ENCODE measurements at places on chromosomes 6 and 20.
A peak's percentile ranks its signal among the peaks of the same experiment; 100 is the strongest.

GRCh38 chr6:24529985-24530384, 35.2 kb downstream of the ALDH5A1 start:
- no peak for DNase-seq

DNA sequence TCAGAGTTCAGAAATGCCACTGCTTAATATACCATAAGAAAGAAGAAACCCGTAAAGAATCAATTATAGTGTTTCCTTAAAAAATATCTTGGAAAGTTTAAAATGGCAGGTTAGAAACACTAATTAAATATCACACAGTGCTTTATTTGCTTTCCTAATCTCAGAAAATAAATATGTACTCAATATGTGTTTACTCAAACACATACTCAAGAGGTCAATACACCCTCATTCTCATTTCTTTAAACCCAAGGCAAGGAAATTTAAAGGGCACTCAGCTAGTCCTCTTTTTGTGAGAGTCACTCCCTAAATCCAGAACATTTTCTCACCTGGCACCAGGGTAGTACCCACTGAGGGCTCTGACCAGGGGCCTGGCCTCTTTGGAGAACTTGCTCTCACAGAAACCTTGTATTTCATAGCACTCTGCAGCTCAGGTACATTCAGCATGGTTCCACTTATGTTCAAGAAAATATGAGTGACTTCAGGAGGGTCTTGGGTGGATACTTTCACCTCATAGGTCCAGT, 38.2 kb downstream of the ROS1 start:
- DNase-seq = no peak

GRCh38 chr20:42095221-42095620, 477.0 kb upstream of the CHD6 start:
- peak; percentile 20 for DNase-seq

DNA sequence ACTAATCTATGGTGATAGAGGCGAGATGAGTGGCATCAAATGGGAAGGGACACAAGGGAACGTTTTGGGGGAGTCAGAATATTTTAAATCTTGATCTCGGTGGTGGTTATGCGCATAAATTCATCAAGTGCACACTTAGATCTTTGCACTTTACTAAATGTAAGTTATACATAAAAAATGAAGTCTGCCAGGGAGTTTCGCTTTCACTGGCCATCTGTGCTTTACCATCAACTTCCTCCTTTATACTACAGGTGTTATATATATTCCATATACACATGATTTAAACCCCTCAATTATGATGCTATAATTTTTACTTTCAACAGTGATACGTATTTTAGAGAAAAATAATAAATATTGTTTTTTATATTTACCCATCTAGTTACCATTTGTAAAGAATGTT, 97.6 kb upstream of the AKIRIN2 start:
- DNase-seq = no peak

DNA sequence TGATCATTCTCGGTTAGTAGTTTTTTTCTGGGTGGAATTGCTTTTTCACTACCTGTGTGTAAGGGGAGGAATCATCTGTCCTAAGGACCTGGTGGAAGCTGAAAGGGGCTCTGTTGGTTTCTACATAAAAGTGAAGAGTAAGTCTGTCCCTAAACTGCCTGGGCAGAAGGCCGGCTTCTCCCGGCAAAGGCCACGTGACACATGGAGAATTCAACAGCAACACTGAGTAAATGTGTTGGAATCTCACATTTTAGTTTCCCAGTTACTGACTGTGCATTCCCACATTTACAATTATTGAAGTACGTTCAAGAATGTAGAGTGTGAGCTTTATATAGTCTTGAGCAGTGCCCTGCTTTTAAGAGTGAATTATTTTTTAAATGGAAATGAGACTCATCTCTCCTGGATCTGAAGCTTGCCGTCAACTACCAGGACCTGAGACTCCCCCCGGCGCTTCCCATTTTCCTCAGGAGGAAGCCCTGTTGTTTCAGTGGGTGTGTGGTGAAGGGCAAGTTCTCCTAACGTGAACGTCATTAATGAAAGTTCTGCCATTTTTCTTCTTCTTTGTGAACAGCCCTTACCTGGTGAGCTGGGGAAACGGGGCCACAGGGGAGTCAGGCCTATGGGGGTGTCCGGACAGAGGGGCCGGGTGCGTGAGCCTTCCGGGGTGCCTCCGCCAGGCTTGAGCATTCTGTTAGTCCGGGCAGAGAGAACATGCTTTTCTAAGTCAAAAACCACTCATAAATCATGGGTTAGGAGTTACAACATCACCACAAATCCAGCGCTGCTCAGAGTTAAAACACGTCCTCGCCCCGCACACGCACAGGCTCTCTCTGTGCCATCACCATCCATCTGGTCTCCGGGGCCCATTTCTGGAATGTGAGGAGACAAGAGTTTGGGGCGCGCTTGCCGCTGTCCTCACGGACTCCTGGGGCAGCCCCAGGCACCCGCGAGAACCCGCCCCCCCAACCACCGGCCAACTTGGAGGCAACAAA, 56.6 kb upstream of the SMOC2 start:
- DNase-seq = no peak

DNA sequence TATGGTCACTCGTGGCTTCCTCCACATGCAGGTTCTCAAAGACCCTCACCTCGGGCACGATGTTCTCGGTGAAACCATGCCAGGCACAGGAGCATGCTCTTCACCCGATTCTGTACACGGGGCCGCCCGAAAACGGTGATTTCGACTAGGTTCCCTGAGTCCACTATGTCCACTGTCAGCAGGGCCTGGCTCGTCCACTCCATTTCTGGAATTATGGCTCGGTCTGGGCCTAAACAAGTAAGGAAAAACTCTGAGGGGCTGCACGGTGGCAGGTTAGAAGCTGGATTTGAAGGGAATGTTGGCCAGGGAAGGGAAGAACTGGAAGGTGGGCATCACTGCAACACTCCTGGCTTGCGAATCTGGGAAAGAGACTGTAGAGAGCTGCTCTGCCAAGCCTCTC, 540 bp downstream of the OOEP start:
- DNase-seq = no peak

GRCh38 chr6:149978610-149979009, 14.9 kb downstream of the ULBP1 start:
- no peak for DNase-seq

- DNase-seq = no peak
Measured at GRCh38 chr20:60903325-60903971, 348.6 kb upstream of the CDH4 start.

- DNase-seq = no peak
Measured at GRCh38 chr6:42086046-42087035, 36.0 kb downstream of the TAF8 start.

GRCh38 chr6:36594029-36594815, at the start of gene SRSF3:
Gene SRSF3, plus strand, starts transcription at chr6:36594362. Its CDS starts 2,401 bp downstream, at chr6:36596763.
- peak; percentile 98 for DNase-seq

DNA sequence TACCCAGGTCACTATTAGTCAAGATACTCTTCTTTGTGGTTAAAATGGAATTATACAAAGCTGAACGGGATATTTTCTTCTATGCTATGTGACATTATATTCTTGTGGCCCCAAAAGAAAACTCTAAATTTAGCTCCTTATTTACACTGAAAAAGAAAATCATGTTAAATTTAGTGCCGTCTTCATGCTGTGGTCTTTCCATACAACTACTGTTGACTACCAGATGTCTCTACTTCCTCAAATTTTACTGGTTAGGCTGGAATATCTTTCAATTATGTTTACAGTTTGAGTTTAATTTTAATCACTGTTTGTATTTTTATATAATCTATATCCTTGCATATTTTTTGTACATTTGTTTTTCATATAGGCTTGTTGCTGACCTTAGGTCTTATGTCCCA, 95.6 kb upstream of the FOXO3 start:
- no peak for DNase-seq

DNA sequence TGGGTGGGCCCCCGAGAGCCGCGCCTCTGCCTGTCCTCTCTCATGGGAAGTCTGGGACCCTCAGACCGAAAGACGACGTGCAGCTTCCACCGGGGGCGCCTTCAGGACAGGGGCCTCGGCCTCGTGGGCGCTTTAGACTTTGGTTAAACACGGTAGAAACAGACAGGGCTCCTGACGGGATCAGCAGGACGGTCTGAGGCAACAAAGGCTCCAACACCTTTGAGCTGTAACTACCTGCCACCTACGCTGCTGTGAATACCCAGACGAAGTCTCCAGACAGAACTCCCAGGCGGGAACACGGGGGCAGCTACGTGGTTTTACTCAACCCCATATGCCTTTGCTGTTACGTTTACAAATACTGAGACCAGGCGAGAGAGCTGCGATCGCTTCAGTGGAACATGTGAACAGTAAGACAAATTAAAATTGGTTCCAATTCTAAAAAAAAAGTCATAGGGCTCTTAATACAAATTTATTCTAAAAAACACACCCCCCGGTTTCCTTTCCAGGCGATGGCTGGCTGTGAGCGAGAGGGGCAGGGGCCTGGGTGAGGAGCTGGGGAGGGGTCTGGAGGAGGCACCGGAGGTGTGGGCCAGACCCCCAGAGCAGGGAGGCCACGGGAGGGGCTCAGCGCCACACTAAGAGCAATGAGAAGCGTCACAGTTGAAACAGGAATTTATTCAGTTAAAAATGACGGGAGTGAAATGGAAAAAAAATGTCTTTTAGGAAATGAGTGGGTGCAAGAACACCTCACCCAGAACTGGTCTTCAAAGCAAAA, 453.2 kb downstream of the QKI start:
- no peak for DNase-seq

DNA sequence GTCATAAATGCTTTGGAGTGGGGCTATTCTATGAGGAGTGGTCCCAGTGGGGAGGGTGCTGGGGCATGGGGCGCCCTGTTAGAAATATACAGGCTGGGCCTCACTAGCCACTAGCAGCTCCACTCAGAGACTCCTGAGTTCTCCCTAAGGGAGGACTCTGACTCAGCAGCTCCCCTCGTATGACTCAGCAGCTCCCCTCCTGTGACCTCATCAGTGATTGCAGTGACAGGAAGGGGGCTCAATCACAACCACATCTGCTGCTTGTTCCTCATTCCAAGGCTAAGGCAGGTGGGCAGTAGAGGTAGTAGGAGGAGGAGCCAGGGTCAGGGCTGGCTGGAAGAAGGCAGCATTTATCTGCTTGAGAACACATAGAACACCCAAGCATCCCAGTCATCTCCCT, 73.7 kb downstream of the PRND start:
- no peak for DNase-seq

- DNase-seq = no peak
Measured at GRCh38 chr6:56357616-56358373, 110.4 kb upstream of the COL21A1 start.

- DNase-seq = no peak
Measured at GRCh38 chr20:59207742-59208357, 44.2 kb downstream of the ZNF831 start.

DNA sequence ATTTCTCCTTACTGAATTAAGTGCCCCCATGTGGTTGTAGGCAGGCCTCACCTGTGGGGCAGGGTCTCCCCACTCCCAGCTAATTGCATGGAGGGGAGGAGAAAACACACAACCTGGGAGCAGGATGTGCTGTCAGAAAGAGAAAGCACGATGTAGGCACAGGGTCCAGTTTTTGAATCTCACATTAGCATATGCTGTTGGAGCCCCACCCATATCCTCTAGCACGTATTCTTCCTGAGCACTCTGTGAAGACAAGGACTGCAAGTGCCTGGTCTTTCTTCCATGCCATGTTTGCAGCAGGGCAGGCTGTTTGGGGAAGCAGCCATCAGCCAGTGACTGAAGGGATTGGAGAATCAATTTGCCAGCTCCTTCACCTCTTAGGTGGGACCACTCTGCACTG, 108.2 kb downstream of the CFAP61 start:
- DNase-seq = no peak

DNA sequence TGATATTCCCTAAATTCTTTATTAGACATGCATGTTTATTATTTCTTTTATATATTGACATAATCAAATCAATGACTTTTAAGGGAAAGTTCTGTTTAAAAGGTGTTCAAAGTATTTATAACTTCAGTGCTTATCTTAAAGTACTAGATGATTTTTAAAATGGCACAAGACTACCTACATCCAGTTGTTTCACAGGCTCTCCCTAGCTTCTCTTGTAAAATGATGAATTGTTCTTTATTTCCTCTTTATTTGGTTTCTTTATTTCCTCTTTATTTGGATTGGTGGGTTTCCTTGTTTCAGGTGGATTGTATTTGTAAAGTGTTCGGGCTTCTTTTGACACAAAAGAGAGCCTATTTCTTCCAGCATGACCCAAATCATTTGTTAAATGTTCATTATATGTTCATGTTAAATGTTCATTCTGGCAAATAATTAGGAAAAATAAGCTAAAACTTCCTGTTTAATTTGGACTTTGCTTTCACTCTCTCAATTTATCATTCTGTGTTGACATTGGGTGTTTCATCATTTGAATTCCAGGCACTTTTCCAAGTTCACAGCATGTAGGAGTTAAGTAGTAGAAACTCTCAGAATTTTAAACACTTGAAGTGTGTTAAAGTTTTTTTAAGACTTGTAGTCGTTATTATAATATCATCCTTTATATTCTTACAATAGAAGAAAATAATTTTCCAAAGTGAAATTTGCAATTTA, 24.6 kb downstream of the MLIP start:
- DNase-seq = no peak

- peak; percentile 55 for DNase-seq
Measured at GRCh38 chr20:20664795-20665589, 47.5 kb downstream of the RALGAPA2 start.

DNA sequence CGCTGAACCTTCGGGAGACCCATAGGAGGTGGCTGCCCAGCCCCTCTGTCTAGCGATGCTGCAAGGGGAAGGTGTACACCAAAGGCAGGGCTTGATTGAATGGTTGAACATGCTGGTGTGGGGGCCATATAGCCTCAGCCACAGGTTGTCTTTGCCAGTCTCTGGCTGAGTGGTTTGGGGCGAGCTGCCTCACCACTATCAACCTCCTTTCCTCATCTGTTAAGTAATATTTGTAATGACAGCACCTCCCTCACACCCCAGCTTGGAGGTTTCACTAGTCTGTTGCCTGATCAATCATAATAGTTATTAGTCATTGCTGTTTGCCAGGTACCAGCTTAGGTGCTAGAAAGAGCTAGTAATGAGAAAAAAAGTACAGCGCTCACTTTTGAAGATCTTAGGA, 11.8 kb upstream of the ZNF831 start:
- no peak for DNase-seq

DNA sequence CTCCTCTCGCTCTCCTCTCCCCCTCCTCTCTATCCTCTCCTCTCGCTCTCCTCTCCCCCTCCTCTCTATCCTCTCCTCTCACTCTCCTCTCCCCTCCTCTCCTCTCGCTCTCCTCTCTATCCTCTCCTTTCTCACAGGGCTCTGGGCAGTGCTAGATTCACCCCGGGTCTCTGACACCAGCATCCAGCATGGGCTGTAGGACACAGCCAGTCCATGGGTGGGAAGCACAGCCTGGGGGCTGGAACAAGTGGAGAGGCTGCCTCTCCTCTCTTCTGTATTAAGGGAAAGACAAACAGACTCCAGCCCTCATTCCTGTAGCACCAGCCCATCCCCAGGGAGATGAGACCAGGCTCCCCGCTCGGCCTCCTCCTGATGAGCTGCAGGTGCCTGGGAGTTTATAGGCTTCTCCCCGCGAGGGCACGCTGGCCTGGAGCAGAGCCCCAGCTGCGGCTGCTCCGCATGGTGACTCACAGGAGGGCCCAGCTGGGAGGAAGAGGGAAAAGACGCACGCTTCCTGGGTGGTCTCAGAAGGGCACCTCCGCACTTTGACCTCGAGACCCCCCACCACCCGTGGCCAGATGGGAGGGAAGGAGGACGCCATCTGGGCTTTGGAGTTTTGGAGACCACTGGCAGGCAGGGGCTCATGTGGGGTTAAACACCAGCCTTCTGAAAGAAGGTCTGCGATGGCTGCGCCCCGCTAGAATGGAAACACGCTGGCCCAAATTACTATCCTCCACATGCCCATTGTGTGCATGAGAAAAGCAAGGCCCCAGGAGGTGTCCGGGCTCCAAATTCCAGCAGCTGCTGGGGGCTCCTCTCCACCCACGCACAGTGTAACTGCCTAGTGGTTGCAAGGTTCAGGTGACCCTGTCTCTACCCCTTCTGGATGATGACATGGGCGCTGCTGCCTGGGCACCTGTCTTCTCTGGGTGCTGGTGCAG, 68.0 kb downstream of the BMP7 start:
- no peak for DNase-seq

Measured in NCI-H345 (cell line).